ENCODE measurements at places on chromosomes 5 and 9. TPM values are rescaled to one million over a fixed set of nuclear protein-coding genes. Genes with fewer than 3 reads are reported as not detected.

GRCh38 chr5:126503602-126504104 lies 80.4 kb downstream of the GRAMD2B start:
- DNase-seq, result no peak

GRCh38 chr5:109690242-109690974 lies 681 bp downstream of the MAN2A1 start:
- peak; percentile 35 for DNase-seq

- no peak for DNase-seq
Observed at GRCh38 chr9:110744715-110745384, 76.3 kb downstream of the MUSK start.

SH3GL2 gene
- polyA plus RNA-seq, result 1.3 TPM

TAF1L gene
- not detected for polyA plus RNA-seq

DNA sequence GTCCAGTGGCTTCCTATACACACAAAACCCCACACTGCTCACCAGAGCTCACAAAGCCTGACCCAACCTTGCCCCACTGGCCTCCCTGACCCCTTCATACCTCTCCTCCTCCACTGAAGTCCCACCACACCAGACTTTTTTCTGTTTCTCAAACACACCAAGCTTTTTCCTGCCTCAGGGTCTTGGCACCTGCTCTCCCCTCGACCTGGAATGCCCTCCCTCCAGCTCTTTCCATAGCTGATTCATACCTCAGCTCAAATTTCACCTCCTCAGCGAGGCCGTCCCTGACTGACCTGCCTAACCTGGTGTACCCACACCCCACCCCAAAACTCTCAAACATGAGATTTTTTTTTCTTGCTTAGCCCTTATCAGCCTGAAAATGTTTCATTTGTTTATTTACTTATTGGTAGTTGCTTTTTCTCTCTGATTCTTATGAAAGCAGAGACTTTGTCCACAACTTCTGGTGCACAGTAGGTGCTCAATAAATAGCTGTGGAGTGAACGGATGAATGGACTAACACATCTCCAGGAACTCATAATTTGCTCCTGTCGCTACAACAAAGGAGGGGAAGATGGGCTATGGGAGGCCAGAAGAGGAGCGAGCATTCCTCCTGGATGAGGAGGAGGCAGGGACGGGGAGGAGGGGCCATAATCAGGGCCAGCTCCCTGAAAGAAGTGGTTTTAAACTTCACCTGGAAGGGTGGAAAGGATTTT lies 84.3 kb downstream of the SH3TC2 start:
- no peak for DNase-seq

SKIC3 gene
- 27.9 TPM for polyA plus RNA-seq

DNA sequence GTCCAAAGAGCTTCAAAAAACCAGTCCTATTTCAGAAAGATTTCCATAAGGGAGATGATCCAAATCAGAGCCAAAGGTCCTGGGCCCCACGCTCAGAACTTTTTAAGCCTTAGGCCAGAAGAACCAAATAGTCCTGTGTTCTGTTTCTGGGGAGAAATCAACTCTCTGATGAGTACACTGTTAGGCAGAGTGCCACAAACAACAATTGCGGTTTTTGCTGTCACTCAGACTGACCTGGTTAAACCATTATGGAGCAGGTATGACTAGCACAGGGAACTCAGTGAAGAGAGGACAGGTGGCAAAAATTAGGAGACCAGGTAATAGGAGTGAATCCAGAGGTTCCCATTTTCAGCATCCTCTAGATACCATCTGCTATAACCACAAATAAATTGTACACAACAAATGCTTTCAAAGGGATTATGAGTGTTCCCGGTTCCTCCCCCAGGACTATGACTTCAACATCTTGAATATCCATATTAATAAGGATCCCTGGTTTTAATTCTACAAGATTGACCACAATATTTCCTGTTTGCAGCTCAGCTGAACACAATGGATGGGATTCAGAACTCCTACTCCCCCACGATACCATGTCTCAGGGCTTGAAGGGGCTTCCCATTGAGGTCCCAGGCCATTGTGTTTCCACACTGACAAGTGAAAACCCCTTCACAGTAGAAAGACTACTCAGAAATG lies 52.1 kb upstream of the FREM1 start:
- DNase-seq, result no peak

IL13 gene
- not detected for polyA plus RNA-seq

DNA sequence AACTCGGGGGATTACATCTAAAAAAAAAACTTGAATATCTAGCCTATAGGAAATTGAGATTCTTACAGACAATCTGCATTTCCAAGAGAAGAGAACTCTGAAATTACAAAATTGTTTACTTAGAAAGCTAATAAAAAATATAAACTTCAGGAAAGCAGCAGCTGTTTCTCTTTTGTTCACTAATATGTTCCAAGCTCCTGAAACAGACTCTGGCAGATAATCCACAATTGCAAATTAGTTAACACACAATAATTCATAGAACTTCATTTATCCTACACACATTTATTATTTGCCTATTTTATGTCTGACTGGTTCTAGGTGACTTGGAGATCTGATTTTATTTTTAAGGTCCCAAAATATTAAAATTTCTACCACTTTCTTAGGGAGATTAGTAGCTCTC lies 83.8 kb downstream of the TMEM167A start:
- DNase-seq, result no peak

GRCh38 chr9:27365707-27366376 lies 68.9 kb upstream of the EQTN start:
- DNase-seq, result no peak

- no peak for DNase-seq
Observed at GRCh38 chr5:1665231-1665630, 134.4 kb downstream of the MRPL36 start.

PCDHGC4 gene
- 0.39 TPM for polyA plus RNA-seq

GRCh38 chr5:174919351-174919750 lies 195.0 kb downstream of the MSX2 start:
- DNase-seq, result no peak

KCNT1 gene
- 0.21 TPM for polyA plus RNA-seq

- no peak for DNase-seq
Observed at GRCh38 chr5:19986031-19986619, 1.9 kb downstream of the CDH18 start.

HAVCR1 gene
- polyA plus RNA-seq, result not detected

DNA sequence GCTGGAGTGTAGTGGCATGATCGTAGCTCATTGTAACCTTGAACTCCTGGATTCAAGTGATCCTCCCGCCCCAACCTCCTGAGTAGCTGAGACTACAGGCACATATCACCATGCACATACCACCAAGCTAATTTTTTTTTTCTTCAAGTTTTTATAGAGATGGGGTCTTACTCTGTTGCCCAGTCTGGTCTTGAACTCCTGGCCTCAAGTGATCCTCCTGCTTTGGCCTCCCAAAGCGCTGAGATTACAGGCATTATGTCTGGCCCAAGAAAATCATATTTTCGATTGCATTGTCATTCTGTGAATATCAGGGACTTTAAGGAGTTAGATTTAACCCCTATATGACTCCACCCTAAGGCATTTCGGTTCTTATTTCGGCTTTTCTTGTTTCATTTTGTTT lies 116.6 kb downstream of the VPS13A start:
- no peak for DNase-seq

DNA sequence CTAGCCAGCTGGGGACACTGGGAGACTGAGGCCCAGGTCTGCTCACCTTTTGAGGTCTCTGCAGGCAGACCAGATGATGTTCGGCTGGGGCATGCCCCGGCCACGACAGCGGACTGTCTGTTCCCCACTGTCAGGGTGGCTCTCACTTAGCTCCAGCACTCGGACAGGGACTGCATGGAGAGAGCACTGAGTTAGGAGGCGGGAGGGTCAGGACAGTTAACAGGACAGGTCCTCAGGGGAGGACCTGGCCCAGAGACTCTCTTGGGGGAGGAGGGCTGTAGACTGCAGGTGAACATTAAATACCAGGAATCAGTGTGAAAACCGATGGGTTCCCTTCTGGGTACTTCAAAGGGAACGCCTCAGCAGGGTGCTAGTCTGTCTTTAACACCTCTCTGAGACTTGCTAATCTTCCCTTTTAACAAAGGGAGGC lies 25.1 kb downstream of the PDGFRB start:
- no peak for DNase-seq

- DNase-seq, result no peak
Observed at GRCh38 chr9:107620236-107620635, 130.7 kb upstream of the KLF4 start.

- no peak for DNase-seq
Observed at GRCh38 chr9:114538241-114538640, 33.0 kb upstream of the WHRN start.

GRCh38 chr5:181120306-181120705 lies 10.7 kb downstream of the OR2V1 start:
- no peak for DNase-seq
